ENCODE measurements at places on chromosomes 3 and 15. TPM values are rescaled to one million over a fixed set of nuclear protein-coding genes. Genes with fewer than 3 reads are reported as not detected.
A peak's percentile ranks its signal among the peaks of the same experiment; 100 is the strongest.

Gene VEPH1
- 0.25 TPM for polyA plus RNA-seq

Gene PRSS50
- polyA plus RNA-seq, result 0.14 TPM

Gene SLC28A2
- polyA plus RNA-seq, result not detected

Gene PLSCR5
- polyA plus RNA-seq, result not detected

Gene C2CD4A
- 0.02 TPM for polyA plus RNA-seq

Gene GOLGA6B
- polyA plus RNA-seq, result not detected

Gene DET1
- 6.0 TPM for polyA plus RNA-seq

Gene SNTN
- not detected for polyA plus RNA-seq

DNA sequence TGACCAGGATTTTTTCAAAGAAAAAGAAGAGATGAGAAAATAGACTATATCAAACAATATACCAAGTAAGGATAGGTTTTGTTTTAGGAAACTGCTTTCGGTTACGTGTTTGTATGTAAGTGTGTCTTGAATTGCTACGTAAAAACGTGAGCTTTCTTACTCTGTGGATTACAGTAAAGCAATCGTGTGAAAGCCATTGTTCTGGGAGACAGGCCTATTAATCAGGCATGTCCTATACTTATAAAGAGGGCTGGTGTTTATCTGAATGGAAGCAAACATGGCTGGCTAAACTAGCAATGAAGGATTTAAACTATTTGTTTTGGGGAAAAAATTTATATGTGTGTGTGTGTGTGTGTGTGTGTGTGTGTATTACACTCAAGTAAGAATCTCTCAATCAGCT is 2.6 kb downstream of the EHHADH start:
- DNase-seq, result no peak

DNA sequence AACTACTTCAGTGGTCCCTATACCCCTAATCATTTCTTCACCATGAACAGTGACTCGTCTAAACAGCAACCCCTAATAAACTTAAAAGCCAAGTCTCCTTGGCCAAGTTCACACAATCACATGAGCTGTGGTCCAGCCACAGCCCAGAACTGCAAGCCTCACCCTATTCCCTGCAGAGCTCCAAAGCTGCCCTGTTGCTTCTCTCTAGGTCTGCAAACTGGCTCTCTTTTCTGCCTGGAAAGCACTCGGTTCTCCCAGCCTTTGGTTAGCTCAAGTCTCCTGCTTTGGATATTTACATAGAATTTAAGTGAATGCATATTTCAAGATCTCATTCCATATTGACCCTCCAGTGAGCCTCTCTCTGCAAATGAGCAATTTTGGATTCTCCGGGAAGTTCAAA is 107.0 kb downstream of the TOP2B start:
- DNase-seq, result no peak

- DNase-seq, result no peak
Measured at GRCh38 chr15:84881520-84881830, 3.0 kb upstream of the SLC28A1 start.

DNA sequence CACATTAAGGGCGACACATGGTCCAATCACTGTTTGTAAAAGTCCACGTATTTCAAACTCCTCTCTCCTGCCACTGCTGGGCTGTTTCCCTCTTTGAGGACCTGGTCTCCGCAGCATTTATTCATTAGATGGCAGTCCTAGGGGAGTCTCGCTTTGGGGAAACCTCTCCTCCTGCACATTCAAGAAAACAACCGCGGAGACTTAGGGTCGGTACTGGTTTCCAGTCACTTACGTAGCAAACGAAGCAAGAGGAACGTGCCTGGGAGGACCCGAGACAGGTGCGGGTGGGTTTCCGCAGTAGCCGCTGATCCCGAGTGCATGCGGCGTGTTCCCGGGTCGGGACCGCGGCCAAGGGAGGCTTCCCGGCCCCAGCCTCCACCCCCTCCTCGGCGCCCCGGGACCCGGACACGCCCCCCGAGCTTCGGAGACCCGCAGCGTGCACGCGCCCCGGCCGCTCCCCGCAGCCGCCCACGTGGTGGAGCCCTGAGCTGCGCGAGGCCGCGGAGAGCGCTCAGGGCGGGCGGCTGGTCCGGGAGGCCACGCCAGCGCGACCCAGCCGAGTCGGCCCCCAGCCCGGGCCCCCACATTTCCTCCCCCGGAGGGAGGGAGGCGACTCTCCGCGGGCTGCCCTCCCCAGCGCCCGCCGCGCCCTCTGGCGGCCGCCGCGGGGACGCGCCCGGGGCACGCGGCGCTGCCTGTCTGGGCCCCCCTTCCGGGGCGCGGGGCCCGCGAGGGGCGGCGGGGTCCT is 1.1 kb upstream of the IGF1R start:
- DNase-seq, result peak; percentile 90

DNA sequence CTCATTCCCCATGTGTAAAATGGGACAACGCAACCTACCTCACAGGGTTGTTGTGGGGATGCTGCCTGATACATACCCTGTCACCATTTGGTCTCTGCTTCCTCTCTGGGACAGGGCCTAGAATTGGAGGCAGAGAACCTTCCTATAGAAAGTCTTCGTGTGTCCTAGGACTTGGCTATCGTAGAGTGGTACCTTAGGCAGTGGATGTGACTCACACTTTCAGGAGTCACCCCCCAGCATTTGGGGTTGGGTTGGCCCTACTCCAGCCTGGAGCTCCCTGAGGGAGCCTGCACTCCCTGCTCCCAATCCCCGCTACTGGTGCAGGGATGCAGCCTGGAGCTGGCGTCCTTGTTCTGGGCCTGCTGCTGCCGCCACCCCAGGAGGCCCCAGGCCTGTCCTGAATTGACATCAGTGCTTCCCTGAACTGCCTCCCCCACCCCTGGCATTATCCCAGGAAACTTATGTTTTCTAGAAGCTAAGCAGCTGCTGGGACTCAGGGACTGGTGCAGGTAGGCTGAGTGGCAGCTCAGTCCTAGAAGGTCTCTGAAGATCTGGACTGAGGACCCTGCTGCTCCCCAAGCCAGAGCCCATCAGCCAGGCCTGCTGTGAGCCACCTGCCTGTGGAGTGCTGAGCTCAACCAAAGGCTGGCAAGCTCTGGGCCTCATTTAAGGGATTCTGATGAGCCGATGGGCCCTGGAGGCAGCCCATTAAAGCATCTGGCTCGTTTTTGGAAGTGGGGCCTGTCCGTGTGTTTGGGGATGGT is 9.9 kb downstream of the C15orf39 start:
- DNase-seq, result no peak

DNA sequence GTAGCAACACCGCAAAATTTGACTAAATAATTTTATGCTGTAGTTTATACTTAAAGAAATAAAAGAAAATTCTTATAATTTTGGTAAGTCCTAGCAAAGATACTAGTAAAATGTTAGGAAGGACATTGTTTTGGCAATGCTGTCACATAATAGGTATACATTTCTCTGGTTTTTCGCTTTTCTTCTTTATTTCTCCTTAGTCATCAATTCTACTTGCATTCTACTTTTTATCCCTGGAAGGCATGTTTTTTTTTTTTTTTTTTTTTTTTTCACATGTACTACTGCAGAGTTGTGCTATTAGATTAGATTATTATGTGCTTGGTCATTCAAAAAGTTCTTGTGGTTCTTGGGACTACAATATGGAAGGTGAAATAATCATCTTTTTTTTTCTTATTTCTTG is 1421.2 kb downstream of the SI start:
- DNase-seq, result no peak

GRCh38 chr3:192229866-192230265 is 497.5 kb downstream of the FGF12 start:
- no peak for DNase-seq

- no peak for DNase-seq
Measured at GRCh38 chr3:134328147-134328591, 46.1 kb downstream of the AMOTL2 start.

DNA sequence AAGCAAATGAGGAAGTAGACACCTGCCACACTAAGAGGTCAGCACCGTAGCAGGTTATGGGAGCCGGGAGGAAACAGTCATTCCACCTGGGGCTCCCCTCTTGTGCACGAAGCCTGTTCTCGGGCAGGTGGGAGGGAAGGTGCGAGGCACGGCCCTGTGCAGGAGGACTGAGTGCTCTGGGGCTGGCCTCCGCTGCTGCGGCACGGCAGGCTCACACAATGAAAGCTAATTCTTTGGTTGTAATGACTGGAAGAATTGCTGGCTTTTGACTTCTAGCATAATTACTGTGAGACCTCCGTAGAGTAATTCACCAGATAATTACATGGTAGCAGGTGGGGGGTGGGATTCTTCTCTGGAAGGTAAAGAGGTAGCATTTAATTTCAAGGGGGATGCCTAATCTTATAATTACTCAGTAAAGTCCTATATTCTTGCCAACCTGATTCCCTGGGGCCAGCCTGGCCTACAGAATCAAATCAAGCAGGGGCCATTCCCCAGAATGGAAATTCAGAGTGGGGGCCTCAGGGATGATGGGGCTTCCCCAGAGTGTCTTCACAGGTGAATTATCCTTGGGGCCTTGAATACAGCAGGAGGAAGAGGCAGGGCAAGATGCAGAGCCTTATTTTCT is 129.1 kb downstream of the TPRA1 start:
- DNase-seq, result no peak

- DNase-seq, result no peak
Measured at GRCh38 chr3:62277986-62278385, 95.4 kb downstream of the FEZF2 start.

- no peak for DNase-seq
Measured at GRCh38 chr3:185024406-185024805, 128.5 kb downstream of the C3orf70 start.

DNA sequence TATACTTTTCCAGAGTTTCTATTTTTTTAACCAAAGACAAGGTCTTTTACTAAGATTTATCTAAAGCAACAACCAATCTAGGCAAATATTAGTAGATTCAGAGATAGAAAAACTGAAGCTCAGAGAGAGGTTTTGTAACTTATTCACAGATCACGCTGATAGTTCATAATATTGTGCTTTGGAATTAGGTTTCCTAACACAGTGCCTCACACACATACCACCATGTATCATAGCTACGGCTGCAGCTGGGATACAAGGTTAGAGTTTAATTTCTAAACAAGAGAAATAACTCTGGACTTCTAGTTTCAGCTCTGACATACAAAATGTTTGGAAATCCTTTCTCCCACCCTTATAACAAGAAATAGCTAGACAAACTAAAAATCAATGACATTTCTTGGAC is 565.7 kb downstream of the PYDC2 start:
- no peak for DNase-seq

- DNase-seq, result no peak
Measured at GRCh38 chr3:4523710-4524698, 30.9 kb downstream of the ITPR1 start.

- DNase-seq, result no peak
Measured at GRCh38 chr15:86193716-86194380, 114.2 kb downstream of the AGBL1 start.

- no peak for DNase-seq
Measured at GRCh38 chr15:57741089-57741488, 34.6 kb downstream of the POLR2M start.

- DNase-seq, result no peak
Measured at GRCh38 chr15:34749691-34750090, 5.1 kb downstream of the GJD2 start.

GRCh38 chr3:4060064-4060463 is 243.1 kb upstream of the SETMAR start:
- DNase-seq, result no peak

DNA sequence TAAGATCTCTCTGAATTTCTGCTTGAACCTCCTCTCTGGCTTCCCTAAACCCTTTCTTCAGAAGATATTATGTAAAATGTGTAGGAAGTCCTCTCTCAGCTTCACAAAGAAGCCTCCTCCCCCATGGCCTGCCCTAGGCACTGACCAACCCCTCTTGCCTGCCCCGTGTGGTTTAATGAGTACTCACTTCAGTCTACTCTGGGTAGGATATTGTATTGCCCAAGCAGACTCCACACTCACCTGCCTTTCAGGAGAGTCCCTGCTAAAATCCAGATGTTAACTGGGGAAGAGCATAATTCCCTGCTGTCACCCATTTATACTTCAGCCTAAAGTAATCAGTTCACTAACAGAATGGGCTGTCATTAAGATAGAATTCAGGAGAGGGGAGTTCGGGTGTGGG is 2.6 kb upstream of the AGBL1 start:
- no peak for DNase-seq

DNA sequence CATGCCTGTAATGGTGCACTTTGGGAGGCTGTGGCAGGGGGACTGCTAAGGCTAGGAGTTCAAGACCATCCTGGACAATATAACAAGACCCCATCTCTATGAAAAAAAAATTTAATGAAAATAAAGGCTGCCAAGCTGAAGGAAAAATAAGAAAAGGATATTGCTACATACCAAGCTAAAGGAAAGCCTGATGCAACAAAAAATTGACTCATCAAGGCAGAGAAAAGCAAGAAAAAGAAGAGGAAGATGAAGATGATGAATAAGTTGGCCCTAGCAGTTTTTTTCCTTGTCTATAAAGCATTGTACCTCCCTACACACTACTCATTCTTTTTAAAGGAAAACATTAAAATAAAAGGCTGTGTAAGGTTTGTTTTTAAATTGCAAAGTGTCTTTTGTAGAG is 441.9 kb upstream of the MDFIC2 start:
- DNase-seq, result no peak

DNA sequence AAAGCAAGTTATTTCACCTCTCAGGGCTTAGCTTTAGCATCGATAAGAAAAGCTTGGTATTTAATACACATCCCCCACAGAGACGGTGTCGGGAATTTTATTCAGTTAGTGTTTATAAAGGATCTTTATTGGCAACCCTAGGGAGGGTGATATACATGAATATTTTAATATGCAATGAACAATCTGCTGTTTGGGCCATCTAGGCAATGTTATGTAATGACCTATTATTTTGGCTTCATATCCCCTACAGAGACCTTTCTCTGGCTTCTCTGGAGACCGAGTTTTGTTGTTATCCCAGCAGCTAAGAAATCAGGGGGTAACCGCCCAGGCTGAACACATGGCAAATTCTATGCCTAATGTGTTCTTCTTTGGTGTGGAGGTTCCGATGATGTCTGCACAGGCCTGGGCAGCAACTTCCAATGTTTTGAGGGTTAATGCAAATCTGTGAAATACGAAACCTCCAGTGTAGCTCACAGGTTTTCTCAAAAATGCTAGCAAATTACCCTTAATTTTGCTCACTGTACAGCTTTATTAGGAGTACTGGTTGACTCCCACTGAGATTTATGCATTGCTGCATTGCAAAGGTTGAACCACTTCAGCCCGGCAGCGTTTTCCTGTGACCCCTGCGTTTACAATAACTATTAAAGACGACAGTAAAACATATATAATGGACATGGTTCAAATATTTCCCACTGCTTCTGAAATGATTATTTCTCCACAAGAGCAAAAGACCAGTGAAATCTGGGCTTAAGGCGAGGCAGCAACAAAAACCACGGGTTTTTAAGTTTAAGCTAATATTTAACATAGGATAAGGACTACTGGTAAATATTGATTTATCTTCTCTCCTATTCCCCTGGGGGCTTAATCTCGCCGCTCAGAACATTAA is 298.3 kb upstream of the NR2E3 start:
- no peak for DNase-seq

- DNase-seq, result no peak
Measured at GRCh38 chr15:63522225-63522578, 17.8 kb downstream of the USP3 start.

DNA sequence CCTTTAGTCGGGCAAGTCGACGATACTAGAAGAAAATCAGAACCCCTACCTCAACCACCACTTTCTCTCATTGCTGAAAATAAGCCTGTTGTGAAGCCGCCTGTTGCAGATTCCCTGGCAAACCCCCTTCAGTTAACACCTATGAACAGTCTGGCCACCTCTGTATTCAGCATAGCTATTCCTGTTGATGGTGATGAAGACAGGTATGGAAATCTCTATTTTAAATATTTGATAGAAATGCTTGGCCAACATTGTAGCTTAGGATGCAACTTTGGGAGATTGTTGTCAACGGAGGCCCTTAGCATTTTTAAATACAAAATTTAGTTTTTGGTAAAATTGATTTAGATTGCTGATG is 3.0 kb downstream of the TSC22D2 start:
- no peak for DNase-seq

Measured in right cardiac atrium (tissue), 5 donors.